Body of pancreas (tissue), 4 donors: ENCODE measurements at places on chromosomes 4 and X. TPM values are rescaled to one million over a fixed set of nuclear protein-coding genes. Genes with fewer than 3 reads are reported as not detected.

Gene MOB1B
- total RNA-seq, result 12.7 TPM

Gene MAGEA11
- not detected for total RNA-seq

Gene CFAP299
- not detected for total RNA-seq

Gene TCP11X2
- total RNA-seq, result not detected

Gene MTNR1A
- total RNA-seq, result 1.6 TPM

Gene COL4A6
- total RNA-seq, result under 0.01 TPM

Gene PSAPL1
- 0.52 TPM for total RNA-seq

Gene RTL5
- 2.3 TPM for total RNA-seq

Gene VEGFD
- 0.66 TPM for total RNA-seq

Gene CXorf58
- total RNA-seq, result 0.26 TPM

Gene PROM1
- 24.6 TPM for total RNA-seq

DNA sequence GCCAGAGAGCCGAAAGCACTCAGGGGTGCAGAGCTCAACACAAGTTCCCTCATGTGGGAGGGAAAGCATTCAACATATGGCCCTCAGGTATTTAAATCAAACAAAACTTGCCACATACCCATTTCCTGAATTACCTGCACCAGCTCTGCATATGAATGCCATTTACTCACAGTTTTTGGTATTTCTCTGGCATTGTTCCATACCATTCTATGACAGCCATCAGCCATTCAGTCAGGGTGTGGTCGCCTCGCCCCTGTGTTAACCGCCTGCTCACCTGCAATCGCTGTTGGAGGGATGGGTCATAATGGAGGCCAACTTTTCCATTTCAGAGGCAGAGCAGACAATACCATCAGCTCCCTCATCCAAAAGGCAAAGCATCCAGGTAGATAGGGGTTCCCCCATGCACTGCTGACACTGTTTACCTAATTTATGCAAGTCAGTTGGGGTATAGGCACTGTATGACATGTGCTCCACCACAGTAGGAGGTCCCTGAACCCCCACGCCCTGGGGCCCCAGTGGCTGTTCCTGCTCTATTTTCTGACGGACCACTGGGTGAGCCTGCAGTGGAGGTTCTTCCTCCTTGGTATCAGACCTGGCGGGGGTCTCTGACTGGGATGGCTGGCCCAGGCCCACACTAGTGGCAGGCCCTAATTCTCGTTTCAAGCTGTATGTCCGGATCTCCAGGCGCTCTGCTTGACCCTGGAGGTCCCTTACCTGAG is 227.1 kb downstream of the ADGRL3 start:
- no peak for DNase-seq

GRCh38 chr4:61522312-61522711 is 322.2 kb downstream of the ADGRL3 start:
- no peak for DNase-seq

- no peak for DNase-seq
These were observed 183.7 kb downstream of the DKK2 start for GRCh38 chr4:106852426-106852825.

GRCh38 chr4:141660880-141661279 is 24.5 kb downstream of the IL15 start:
- no peak for DNase-seq

GRCh38 chr4:106909486-106910188 is 126.5 kb downstream of the DKK2 start:
- DNase-seq, result no peak

DNA sequence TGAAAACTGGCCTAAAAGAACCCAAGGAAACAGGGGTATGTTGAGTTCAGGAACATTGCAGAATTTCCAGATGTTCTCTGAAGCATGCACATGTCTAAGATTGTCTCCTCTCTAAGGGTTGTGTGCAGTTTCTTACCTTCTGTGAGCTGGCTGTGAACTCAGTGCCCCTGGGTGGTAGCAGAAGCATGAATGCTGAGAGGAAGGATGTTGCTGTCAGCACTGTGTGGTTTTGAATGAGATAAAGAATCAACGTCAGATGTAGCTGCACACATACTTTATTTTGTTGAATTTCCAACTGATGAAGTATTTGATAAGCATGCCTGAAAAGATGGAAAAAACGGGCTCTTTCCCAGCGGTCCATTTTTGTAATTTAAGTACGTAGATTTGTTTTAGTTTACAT is 23.8 kb upstream of the CD38 start:
- no peak for DNase-seq

- peak; percentile 27 for DNase-seq
These were observed 1.2 kb upstream of the FAM3A start for GRCh38 chrX:154517101-154517781.

GRCh38 chr4:42142591-42142990 is 9.9 kb downstream of the BEND4 start:
- DNase-seq, result no peak

DNA sequence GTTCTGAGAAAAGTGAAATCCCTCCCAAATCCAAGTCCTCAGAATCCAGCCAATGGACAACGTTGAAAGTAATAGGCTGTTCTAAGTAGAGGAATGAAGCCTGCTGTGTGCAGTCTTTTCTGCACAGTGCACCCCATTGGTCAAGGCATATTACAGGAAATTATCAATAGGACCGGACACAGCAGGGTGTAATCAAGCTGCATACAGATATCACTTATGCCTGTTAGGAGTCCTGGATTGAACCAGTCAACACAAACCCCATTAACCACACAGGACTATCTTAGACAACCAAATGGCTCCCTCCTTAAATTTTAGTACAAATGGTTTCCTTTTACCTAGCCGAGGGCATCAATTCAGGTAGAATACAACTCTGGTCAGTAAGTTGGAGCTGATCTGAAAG is 34.2 kb upstream of the MAGEA8 start:
- no peak for DNase-seq

DNA sequence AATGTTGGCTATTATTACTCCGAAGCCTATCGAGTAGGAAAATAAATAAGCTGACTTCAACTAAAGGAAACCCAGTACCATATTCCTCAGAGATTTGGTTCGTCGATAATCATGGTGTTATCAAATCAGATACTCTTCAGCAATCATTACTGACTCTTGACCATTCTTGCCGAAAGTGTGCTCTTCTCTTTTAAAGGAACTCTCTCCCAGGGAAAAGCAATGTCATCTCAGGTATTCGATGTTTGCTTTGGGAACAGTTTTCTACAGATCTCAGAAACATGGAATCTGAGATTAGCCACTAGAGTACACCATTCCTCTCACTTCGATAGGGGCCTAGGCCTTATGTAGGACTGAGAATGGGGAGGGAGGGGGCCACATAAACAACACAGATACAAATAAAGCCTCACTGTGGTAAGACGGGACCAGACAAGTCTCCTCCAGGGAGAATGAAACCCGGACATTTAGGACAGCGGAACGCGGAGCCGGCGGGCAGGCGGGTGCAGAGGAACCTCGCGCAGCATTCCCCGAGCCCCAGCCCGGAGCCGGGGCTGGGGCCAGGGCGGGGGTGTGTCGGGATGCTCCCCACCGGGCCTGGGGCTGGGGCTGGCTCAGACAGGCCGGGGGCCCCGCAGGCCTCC is 581 bp downstream of the DNAJB14 start:
- DNase-seq, result peak; percentile 5

DNA sequence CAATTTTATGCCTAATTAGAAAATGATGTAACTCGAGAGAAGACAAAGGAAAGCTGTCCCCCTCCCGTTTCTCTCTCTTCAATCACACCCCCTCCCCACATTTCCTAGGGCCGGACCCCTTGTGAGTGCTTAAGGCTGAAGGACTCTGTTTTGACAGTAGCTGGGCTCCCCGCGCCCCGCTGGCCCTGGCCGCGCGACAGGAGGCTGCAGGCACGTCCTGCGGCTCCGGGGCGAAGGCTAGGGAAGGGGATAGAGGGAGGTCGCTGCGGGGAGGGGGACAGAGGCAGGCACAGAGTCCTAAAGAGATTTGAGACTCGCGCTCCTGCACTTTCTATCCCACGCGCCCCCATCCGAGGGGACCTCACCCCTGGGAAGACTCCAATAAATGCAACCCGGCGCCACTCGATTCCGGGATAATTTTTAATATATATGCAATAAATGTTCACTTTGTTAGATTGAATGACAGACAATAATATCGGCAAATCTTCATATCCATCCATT is 56.2 kb upstream of the TMEM33 start:
- no peak for DNase-seq

- DNase-seq, result no peak
These were observed 16.6 kb upstream of the PITX2 start for GRCh38 chr4:110639207-110640090.

- DNase-seq, result peak; percentile 63
These were observed 86.6 kb downstream of the ZNF330 start for GRCh38 chr4:141307241-141307689.

GRCh38 chr4:87052615-87053014 is 117.8 kb downstream of the AFF1 start:
- no peak for DNase-seq

- DNase-seq, result no peak
These were observed 534.8 kb downstream of the IQCM start for GRCh38 chr4:149280806-149281205.

DNA sequence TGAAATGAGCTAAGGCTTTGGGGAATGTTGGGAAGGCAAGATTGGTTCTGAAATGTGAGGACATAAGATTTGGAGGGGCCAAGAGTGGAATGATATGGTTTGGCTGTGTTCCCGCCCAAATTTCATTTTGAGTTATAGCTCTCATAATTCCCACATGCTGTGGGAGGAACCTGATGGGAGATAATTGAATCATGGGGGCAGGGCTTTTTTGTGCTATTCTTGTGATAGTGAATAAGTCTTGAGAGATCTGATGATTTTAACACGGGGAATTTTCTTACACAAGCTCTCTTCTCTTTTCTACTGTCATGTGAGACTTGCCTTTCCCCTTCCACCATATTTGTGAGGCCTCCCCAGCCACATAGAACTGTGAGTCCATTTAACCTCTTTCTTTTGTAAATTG is 157.6 kb upstream of the C1QTNF7 start:
- DNase-seq, result no peak

- DNase-seq, result no peak
These were observed 11.8 kb upstream of the CLDN24 start for GRCh38 chr4:183333983-183334382.

- no peak for DNase-seq
These were observed 3.4 kb downstream of the CPLX1 start for GRCh38 chr4:822361-823175.

GRCh38 chr4:99062120-99062519 is 26.5 kb downstream of the ADH5 start:
- DNase-seq, result no peak

GRCh38 chr4:69038582-69038981 is 57.7 kb upstream of the UGT2B7 start:
- DNase-seq, result no peak

DNA sequence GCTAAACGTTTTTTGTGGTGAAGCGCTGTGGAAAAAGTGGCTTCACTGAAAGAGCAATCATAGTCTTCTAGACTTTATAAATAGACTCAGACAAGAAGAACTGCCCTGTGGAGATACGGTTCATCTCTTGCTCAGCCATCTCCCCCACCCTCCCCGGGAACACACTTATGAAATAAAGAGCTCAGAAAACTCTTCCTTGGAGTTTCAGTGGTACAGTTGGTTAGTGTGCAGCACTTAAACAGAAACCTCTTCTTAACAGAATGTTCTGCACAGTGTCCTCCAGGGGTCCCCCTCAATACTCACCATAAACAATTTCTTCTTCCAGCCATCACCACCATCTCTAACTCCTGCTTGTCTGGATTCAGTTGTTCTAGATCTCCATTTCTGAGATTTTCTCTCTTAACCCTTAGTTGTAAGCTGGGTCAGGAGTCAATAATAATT is 313.0 kb downstream of the ARHGAP10 start:
- DNase-seq, result no peak

DNA sequence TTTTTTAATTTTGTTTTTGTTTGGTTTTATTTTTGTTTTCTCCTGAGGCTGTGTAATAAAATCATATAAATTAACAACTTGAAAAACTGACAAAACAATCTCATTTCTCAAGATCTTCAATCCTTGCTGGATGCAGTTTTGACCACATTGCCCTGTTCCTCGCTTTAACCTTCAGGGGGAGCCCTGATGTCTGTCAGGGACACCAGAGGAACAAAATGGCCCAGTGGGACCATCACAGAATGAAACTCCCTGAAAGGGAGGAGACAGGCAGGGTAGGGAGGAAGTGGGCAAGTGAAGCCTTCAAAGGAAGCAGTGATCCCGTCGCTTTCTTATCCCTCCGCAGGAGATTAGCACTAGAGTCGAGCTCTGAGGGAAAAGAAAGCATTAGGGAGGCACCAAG is 274.9 kb upstream of the LDB2 start:
- no peak for DNase-seq

GRCh38 chr4:10161840-10162239 is 45.2 kb upstream of the WDR1 start:
- DNase-seq, result no peak

DNA sequence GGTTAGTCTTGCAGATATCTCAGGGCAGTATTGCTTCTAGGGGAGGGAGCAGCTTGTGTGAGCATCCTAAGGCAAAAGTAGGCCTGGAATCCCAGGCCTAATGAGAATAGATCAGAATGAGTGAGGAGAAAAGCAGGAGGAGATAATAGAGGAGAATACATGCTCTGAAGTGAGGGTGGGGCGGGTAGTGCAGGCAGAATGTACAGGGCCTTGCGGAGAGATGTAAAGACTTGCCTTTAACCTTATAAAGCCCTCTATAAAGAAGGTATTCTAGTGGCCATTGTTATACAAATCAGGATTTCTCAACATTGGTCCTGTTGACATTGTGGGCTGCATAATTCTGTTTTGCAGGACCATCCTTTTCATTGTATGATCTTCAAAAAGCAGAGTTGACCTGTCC is 855.3 kb downstream of the PCDH7 start:
- no peak for DNase-seq

GRCh38 chr4:10172278-10172921 is 55.8 kb upstream of the WDR1 start:
- no peak for DNase-seq

- no peak for DNase-seq
These were observed 10.4 kb downstream of the CASK start for GRCh38 chrX:41912923-41913322.

DNA sequence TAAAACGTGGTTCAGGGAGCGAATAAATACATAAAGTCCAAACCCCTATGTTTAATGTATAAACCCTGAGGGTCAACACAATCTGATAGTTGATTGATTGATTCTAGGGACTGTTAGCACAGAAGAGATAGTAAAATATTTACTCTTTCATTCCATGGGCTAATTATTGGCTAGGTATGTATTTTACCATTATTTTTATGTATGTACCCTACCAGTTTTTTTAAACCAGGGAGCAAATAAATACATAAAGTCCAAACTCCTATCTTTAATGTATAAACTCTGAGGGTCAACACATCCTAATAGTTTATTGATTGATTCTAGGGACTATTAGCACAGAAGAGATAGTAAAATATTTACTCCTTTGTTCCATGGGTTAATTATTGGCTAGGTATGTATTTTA is 40.0 kb downstream of the ZFX start:
- no peak for DNase-seq

- DNase-seq, result no peak
These were observed 584 bp upstream of the TMEM165 start for GRCh38 chr4:55395218-55395528.
